ENCODE measurements at places on chromosomes 5 and 9. TPM values are rescaled to one million over a fixed set of nuclear protein-coding genes. Genes with fewer than 3 reads are reported as not detected.

- no peak for DNase-seq
- H3K27ac ChIP-seq = no peak overlapping the region
- no peaks in the 10 kb centered on the region for H3K36me3 ChIP-seq
- H3K4me3 ChIP-seq = no peak overlapping the region
- H3K27me3 ChIP-seq = no peaks in the 10 kb centered on the region
Measured at GRCh38 chr5:7208938-7209337, 187.0 kb upstream of the ADCY2 start.

DNA sequence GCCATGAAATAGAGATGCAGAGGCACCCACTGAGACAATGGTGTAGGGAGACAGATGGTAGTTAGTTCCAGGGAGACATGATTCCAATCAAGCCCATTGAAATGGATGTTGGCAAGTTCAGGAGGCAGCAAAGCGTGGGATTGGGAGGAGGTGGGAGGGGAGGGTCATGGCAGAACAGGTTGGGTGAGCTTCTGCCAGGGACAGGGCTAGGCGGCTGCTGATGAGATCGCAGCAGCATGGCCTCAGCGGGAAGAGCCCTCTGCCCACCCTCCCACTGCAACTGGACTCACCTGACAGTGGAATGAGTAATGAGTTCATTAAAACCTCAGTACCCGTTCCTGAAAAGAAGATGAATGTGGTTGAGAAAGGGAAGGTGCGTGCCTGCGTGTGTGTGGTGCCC is 418.2 kb downstream of the CDK5RAP2 start:
- no peak overlapping the region for H3K4me3 ChIP-seq
- no peaks in the 10 kb centered on the region for H3K27me3 ChIP-seq
- H3K36me3 ChIP-seq = no peaks in the 10 kb centered on the region
- H3K27ac ChIP-seq = no peak overlapping the region
- no peak for DNase-seq

GRCh38 chr5:143701493-143701892 is 110.5 kb upstream of the HMHB1 start:
- H3K4me1 ChIP-seq = peaks cover 3% of the 10 kb centered on the region
- no peak overlapping the region for H3K27ac ChIP-seq
- DNase-seq = no peak
- no peaks in the 10 kb centered on the region for H3K36me3 ChIP-seq

DNA sequence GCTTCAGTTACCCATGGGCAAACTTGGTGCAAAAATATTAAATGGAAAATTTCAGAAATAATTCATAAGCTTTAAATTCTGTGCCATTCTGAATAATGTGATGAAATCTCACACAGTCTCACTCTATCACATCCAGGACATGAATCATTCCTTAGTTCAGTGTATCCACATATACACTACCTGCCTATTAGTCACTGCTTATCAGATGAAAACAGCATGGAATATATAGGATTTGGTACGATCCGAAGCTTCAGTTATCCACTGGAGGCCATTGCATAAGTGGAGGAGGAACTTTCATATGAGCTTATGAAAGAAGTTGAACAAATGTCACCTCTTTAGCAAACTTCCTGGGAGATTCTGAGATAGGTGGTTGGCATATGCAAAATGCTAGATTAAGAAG is 64.2 kb downstream of the GAPVD1 start:
- no peak overlapping the region for H3K27ac ChIP-seq
- peaks cover 37% of the 10 kb centered on the region for H3K36me3 ChIP-seq
- peak; percentile 8 for DNase-seq
- H3K4me1 ChIP-seq = peaks cover 12% of the 10 kb centered on the region
- H3K27me3 ChIP-seq = no peaks in the 10 kb centered on the region

DNA sequence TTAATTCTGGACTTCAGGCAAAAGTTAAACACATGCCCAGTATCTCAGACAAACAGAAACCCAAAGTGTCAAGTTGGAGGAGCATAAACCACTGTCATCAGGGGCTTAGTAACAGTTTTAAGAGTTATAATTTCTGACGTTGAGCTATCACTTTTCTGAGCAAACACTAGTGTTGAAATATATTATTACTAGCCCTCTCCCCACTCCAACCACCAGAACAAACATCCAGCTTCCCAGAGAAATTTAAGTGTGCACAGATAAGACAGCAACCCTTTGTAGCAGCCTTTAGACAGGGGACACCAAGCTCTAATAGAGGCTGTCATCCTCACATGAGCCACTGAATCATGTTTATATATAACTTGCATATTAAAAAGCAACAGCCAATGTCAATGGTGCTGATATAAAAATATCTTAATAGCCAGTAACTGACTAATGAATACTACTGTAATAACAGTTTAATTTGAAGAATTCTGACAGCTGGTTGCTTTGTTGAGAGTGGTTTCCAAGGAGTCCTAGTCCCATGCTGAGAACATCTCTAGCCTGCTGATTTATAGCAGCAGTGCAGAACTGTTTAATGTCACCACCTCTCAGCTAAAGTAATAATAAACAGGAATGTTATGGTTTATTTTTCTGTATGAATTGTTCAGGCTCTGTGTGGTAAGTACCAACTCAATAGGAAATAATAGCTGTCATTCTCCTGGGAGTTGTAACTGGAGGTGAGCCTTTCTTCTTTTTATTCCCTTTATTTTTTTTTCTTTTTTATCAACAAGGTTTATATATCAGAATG is 528.7 kb upstream of the ZNF608 start:
- H3K36me3 ChIP-seq = no peaks in the 10 kb centered on the region
- DNase-seq = no peak
- H3K4me1 ChIP-seq = peaks cover 21% of the 10 kb centered on the region
- no peak overlapping the region for H3K4me3 ChIP-seq
- H3K27ac ChIP-seq = no peak overlapping the region

Gene ABO
- not detected for total RNA-seq

Gene AK6
- 13.6 TPM for total RNA-seq

DNA sequence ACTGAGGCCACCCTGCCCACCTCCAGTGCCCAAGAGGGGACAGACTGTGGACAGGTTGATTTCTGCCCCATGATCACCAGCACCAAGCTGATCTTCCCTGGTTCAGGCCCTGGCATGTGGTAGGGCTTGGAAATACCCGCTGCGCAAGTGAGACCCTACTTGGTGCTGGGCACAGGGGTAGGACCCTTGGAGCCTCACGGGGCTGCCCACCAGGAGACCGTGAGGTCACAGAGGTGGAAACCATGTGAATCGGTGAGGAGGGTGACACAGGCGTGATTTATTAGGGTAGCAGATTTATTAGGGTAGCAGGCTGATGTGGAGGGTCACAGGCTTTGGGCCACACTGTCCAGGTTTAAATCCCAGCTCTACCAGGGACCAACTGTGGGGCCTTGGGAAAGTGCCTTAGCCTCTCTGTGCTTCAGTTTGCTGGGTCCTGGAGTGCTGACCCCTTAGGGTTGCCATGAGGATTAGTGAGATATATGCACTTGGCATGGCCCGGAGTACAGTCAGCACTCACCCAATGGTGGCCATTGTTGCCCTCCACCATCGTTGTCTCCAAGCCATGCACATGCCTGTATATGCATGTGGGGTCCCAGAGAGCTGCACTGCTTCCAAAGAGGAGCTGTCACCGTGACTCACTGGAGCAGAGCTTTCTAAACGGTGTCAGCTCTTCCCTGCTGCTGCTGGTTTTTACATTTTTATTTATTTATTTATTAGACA is 20.9 kb upstream of the DUSP1 start:
- H3K36me3 ChIP-seq = no peaks in the 10 kb centered on the region
- peaks cover 48% of the 10 kb centered on the region for H3K4me1 ChIP-seq
- no peaks in the 10 kb centered on the region for H3K27me3 ChIP-seq

DNA sequence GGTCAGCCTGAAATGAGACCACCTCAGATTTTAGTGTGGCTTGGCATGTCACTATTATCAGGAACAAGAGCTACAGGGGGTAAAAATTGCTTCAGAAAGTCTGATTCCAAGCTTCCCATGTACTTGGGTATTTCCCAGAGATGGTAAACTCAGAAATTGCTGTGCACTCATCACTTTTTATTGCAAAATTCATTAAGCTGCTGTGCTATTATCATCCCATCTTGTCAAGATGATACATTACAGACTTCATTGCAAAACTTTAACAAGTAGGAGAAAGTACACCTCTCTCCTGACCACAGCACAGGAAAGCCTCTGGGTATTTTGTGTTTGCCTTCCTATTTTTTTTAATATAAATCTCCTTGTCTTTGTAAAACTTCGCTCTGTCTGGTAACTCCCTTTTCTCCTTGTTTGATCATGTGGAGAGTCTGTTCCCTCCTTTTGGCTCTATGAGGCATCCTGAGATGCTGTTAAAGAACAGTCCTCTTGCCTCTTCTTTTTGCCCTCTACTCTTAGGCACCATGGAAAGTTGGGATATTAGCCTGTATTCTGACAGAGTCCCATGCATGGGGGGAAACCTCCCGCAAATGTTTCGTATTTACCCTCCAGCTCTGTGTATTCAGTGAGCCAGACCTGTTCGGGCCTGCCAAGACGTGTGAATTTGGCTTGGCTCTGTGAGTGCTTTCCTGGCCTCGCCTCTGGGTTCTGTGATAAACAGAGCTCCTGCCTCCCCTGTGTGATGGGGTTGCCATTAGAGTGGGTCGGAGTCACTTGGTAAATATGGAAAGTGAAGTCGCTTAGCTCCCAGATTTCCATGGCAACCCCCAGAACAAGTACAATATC is 260.7 kb downstream of the NR3C1 start:
- H3K4me3 ChIP-seq = no peak overlapping the region
- H3K36me3 ChIP-seq = no peaks in the 10 kb centered on the region
- DNase-seq = no peak

- H3K4me3 ChIP-seq = no peak overlapping the region
- H3K27me3 ChIP-seq = no peaks in the 10 kb centered on the region
- H3K4me1 ChIP-seq = peaks cover 12% of the 10 kb centered on the region
- DNase-seq = no peak
- no peak overlapping the region for H3K27ac ChIP-seq
Measured at GRCh38 chr5:74243634-74244033, 396.9 kb downstream of the ENC1 start.

Gene SLC23A1
- not detected for total RNA-seq

Gene RORB
- total RNA-seq = 0.36 TPM

DNA sequence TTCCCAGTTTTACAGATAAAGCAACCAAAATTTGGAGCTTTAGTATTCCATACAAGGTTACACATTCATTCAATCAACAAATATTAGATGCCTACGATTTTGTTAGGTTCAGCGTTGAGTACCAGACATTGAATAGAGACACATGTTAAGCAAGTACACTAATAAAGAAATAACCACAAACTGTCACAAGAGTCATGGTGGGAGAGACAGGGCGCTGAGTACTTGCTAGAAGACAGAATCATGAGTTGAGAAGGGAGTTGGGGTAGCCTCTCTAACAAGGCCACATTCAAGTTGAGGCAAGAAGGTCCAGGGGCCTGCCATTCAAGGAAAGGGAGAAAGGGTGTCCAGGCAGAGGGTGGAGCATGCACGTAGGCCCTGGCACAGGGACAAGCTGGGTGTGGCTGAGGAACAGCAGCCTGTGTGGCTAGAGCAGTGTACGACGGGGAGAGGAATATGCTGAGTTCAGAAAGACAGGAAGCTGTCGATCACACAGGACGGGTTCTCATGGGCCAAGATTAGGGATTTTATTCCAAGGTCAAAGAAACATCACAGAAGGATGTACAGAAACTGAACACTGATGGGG is 17.0 kb downstream of the CDK5RAP2 start:
- no peaks in the 10 kb centered on the region for H3K27me3 ChIP-seq
- no peak overlapping the region for H3K4me3 ChIP-seq
- H3K27ac ChIP-seq = no peak overlapping the region

DNA sequence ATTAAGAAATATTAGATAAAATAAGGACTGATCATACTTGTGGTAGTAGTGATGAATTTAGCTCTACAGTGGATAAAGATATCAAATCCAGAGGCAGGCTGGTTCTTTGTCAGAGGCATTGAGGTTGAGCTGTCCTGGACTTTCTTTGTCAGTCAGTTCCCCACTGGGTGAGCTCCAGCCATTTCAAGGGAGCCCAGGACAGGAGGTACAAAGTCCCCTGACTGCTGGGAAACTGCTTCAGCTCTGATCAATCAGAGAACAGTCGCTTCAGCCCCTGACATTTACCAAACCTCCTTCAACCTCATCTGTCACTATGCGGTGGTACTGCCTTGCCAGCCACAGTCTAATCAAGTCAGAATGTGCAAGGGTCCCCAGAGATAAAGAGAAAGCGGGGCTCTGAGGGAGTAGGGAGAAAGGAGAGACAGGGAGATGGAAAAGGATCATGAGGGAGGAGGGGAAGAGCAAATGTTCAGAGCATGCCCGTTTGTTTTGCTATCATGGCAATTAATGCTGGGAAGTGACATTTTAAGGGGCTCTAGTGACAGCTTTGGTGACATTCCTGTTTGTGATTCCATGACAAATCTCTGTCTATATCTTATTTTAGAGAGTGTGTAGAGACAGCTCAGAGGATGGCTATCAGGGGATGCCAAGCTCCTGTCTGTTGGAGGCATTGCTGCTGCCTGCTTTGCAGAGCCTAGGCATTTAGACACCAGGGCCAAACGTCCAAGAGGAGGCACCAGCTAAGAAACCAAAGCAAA is 223.2 kb downstream of the ASTN2 start:
- H3K4me3 ChIP-seq = no peak overlapping the region
- no peak for DNase-seq
- no peaks in the 10 kb centered on the region for H3K36me3 ChIP-seq
- H3K4me1 ChIP-seq = no peaks in the 10 kb centered on the region

DNA sequence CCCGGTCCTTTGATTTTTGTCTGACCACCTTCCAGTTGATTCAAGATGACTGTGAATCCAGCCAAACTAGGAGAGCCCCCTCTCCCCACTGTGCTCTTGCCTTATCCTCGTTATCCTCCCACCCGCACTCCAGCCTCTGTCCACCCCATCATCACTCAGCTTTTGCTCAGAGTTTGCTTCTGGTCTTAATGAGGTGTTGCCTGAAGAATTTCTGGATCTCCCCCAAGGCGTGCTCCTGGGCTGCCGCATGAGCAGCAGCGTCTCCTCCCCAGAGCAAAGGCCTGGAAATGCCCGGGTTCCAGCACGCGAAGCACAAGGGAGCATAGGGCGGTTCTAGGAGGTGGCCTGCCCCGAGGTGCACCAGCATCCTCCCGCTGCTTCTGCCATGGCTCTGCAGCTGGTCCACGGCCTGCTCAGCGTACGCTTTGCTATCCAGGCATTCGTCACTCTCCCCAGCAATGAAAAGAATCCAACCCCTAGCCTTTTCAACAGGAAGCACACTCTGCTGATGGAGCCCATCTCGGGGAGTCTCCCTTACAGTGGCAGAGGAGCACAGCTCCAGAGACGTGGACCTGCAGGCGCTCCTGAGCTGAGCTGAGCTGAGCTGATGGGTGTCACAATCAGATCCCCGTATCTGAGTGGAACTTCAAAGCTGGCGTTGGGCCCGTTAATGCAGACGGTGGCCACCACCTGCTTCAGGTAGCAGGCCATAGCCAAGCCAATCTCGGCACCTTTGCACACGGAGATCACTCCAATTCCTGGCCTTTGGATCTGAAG is 50.7 kb downstream of the BAAT start:
- no peak overlapping the region for H3K27ac ChIP-seq
- H3K4me3 ChIP-seq = no peak overlapping the region
- no peaks in the 10 kb centered on the region for H3K27me3 ChIP-seq

DNA sequence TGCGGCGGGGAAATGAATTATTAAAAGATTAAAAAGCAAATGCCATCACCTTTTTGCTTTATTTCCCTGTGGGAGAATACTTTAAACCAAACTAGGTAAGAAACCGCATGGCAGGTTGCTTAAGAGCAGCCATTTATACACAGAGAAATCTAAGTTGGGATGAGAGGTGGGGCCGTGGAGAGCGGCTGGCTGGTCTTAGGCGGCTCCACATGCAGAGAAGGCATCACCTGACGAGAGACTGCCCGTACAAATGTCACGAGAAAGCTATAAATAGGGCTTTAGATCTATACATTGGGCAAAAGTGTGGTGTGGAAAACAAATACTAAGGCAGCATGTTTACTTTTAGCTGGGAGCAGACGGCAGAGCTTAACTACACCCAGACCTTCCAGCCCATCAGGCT is 39.4 kb downstream of the MED27 start:
- peaks cover 23% of the 10 kb centered on the region for H3K4me1 ChIP-seq
- H3K4me3 ChIP-seq = no peak overlapping the region
- no peak overlapping the region for H3K27ac ChIP-seq
- no peak for DNase-seq

Gene MPDZ
- 58.3 TPM for total RNA-seq

Measured in osteoblast (primary cell).